Astrocyte (in vitro differentiated cells and primary cell): ENCODE measurements at places on chromosomes 7 and 10.

DNA sequence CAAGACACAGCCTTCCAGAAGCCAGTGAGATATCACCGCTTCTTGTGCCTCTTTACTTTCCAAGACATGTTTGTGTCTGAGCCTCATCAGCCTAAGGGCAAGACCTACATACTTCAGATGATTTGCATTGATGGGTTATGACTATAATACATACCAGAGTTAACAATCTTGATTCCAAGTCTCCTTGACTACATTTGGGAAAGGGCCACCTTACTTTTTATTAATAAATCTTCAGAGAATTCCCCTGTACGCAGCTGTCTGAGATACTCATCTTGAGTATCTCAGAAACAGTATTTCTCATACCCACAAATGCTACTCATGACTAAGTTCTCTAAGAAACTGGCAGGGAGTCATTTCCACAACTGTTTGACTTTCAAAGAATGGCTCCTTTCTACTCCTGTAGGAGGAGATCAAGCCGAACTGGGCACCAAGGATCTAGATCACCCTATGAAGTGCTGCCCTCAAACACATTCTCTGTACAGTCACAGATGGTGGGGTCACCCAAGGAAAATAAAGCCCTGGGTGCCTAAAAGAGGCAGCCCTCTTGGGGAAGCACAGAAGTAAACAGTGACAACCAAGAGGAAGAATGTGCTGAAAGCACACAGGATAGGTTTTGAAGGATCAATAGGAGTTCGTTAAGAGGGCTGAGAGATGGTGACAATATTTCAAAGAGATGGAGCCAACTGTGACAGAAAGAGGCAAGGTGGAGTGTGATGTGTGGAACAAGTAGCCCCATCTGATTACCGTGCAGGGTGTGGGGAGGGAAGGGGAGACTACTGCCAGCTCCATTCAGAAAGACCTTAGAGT is 138.9 kb downstream of the JAZF1 start:
- DNase-seq = peak; percentile 92

DNA sequence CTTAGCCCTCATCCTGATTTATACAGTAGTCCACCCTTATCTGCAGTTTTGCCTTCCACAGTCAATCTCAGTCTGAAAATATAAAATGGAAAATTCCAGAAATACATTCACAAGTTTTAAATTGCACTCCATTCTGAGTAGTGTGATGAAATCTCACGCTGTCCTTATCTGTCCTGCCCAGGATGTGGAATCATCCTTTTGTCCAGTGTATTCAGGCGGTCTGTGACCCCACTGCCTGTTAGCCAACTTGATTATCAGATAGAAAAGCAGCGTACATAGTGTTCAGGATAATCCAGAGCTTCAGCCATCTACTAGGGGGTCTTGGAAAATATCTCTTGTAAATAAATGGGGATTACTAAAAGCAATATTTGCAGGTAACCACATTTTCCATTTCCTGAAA is 146.3 kb downstream of the MALRD1 start:
- DNase-seq = no peak

DNA sequence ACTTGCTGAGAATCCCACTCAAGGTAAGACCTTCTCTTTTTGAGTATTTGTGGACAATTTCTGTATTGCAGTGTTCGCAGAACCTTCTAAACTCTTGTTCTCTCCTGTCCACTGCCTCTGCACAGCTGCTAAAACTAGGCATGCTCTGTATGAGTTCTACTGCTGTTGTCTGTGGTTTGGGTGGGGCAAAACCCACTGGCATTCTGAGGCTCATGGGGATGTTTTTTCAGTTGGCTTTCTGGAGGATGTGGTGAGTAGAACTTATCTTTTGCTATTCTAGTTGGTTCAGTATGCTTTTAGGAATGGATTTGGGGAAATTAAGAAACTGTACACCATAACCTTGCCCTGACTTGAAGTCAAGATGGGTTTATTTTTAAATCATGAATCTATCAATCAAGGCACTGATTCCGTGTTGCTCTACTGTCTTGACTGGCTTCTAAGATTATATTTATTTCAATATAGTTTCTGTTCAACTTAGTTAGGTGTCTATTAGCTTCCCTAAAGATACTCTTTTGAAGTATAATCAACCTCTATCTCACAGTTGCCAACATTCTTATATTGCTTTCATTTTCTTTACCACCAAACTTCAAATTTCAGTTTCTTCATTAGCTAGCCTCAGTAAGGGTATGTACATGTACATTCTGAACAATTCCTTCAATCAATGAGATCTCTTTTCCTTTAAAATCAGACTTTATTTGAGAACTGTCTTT is 25.0 kb upstream of the C1GALT1 start:
- peak; percentile 90 for DNase-seq

GRCh38 chr7:23098460-23098859 is 7.1 kb upstream of the KLHL7 start:
- no peak for DNase-seq

DNA sequence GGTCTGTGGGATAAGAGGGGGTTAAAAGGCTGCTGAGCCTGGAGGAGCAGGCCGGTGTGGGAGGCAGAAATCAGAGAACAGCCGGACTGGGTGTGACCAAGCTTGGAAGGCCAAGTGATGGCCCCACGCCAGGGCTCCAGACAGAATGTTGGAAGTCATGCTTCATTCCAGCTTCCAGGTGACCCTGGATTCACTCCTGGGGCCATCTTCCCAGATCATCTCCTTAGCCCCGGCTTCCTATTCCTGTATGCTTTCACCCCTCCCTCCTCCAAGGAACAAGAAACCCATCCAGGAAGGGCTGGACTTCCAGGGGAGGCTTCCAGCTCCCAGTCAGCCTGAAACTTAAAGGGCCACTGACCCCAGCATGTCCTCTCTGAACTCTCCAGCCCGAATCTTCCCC is 1.0 kb downstream of the INMT start:
- peak; percentile 17 for DNase-seq

DNA sequence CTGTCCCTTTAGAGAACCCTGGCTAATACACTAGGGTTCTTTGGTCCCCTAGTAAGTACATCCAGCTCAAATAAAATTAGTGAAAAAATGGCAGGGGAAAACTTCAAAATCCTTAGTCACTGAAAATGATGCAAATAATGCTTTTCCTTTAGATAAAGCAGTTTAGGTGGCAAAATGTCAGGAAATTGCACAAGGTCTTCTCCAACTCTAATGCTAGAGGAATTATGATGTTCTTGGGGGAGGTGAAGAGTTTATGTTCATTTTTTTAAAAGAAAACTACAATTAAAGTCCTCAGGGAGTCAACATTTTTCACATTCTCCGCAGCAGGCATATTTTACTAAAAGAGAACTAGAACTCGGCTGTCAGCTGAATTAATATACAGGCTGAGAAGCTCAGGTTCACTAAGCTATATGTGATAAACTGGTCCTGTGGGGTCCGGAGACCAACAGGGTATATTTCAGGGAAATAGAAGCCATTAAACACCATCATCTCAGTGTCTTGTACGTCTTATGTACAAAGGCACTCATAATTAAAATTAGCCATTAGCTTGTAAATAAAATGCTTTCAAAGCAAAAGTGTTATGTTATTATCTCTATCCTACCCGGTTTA is 1164.7 kb upstream of the AUTS2 start:
- DNase-seq = peak; percentile 5

DNA sequence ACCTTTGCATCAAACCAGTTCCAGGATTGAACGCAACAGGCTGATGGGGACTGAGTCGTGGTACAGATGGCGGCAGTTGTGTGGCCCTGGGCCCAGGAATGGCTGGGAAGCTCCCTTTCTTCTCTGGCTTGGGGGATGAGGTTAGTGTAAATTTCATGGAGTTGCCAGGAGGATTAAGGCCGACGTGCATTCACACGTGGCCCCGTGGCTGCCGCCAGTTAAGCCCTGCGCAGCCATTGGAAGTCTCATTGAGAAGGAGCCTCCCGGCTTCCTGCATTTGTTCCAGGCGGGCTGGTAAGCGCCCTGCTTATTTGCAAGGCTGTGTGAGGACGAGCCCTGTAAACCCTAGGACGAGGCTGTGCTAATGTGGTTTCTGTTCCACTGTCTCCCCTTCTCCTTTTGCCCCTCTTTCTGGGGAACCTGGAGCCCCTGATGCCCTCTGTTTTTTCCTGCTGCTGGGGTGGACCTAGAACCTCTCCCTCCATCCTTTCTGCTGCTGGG is 174.7 kb upstream of the TNRC18 start:
- DNase-seq = peak; percentile 18

- no peak for DNase-seq
These were observed 18.2 kb upstream of the C10orf53 start for GRCh38 chr10:49661140-49661856.

GRCh38 chr10:114239117-114239993 is at the start of gene VWA2:
VWA2 (plus strand) TSS chr10:114239254; CDS start chr10:114248714, 9,460 bp downstream.
- no peak for DNase-seq

- peak; percentile 18 for DNase-seq
These were observed 8.0 kb upstream of the BEND7 start for GRCh38 chr10:13536674-13537366.

- no peak for DNase-seq
These were observed 6.6 kb downstream of the CPA5 start for GRCh38 chr7:130350945-130351790.

GRCh38 chr7:54823776-54824175 is 64.8 kb upstream of the SEC61G start:
- DNase-seq = no peak

DNA sequence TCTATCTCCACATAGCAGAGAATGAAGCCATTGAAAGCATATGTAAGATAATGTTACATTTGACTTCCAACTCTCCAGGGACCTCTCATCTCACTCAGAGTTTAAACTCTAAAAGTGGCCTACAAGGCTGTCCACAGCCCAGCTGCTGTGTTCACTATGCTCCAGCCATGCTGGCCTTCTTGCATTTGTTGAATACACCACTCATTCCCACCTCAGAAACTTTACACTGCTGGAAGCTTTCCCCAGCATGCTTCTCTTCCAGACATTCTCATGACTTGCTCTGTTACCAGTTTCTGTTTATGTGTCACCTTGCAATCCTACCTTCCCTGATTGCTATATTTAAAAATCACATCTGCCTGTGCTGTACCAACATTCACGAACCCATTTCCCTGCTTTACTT is 167.2 kb downstream of the WNT2 start:
- DNase-seq = no peak

DNA sequence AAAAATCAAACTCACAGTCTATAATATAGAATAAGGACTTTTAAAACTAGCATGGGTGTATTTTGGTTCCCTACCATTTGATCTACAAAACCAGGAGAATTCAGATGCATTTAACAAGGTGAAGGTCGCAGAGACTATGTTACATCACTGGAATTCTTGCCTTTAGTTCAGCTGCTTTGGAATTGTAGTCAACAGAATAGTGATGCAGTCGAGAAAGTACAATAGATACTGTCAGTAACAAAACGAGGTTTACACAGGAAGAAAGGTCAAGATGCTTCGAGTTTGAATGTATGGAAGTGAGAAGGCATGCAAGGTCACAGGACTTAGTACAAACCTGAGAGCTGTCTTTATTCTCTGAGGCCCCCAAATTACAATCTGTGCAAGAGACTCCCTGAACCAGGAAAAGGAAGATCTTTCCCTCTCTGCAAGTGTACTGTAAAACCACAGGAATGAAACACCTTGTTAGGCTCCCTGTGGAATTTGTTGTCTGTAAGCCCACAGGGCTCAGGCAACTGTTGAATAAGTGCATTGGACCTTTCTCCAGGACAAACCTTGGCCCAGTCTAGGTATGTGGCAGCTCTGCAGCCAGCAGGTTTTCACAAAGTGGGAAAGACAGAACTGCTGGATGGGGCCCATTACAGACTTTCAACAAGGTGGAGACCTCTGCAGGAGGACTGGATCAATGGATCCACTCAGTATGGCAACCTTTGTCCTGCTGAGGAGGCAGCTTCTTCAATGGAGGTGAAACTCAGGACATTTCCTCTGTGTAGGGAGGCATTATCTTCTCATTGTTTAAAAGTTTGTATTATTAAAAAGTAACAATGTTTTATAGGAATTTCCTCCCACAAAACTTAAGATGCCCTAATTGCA is 101.1 kb upstream of the GSDME start:
- no peak for DNase-seq

- no peak for DNase-seq
These were observed 12.6 kb downstream of the UCMA start for GRCh38 chr10:13221572-13221971.

GRCh38 chr7:71560354-71560995 is 428.5 kb downstream of the GALNT17 start:
- no peak for DNase-seq

GRCh38 chr10:8289186-8289924 is 234.9 kb downstream of the GATA3 start:
- no peak for DNase-seq

GRCh38 chr7:13743226-13743625 is 246.2 kb downstream of the ETV1 start:
- DNase-seq = peak; percentile 50

- peak; percentile 42 for DNase-seq
These were observed 39.7 kb downstream of the TES start for GRCh38 chr7:116249969-116250553.

DNA sequence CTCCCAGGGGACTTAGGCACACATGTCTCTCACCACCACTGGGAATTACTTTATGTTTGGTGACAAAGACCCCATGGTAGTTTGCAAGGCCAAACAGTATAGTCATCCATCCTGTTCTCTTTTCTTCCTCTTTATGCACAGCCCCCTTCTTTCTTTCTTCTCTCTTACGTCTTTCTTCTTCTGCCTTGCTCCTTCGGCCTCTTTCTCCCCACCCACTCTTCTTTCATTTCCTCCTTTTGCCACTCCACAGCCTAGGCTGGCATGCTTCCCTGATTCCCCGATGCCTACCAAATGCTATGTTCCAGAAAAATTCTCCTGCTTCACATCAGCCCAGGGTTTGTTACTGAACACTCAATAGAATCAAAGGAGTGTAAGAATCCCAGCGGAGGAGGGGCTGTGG is 62.4 kb upstream of the MKLN1 start:
- DNase-seq = no peak

GRCh38 chr10:111116762-111117445 is 40.1 kb downstream of the ADRA2A start:
- DNase-seq = no peak

DNA sequence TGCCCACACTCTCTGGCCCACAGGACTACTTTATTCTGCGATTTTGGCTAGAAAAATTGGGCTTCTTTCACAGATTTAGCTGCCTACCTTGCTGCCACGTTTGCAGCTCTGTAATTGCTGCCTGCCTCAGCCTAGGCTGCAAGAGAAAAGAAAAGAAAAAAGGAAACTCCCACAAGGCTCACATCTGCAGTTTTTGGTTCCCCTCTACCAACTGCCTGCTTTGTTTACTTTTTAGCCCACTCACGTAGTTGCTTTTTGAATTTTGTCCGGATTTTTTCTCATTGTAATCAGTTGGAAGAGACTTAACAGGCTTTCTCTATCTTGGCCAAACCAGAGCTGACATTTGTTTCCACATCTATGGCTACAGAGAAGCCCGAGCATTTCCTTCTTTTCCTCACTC is 24.3 kb downstream of the SUN3 start:
- no peak for DNase-seq

GRCh38 chr10:91798649-91799611 is 704 bp downstream of the TNKS2 start:
- DNase-seq = peak; percentile 62
